ENCODE measurements at places on chromosomes 3 and 15.

DNA sequence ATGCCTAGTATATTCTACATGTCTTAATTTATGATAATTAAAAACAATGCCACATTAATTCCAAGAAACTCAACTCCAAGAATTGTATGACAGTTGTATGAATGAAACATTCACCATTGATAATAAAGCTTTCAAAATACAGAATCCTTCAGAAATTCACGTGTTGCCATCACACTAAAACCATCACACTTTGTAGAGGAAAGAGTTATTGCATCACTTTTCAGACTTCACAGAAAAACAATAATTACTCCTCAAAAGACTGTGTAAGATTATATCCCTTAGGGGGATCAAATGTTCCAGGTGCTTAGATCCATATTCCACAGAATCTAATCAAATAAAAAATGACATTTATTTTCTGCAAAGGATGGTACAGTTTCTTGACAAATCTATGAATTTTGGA lies 85.0 kb downstream of the OSBPL10 start:
- no peak for DNase-seq

DNA sequence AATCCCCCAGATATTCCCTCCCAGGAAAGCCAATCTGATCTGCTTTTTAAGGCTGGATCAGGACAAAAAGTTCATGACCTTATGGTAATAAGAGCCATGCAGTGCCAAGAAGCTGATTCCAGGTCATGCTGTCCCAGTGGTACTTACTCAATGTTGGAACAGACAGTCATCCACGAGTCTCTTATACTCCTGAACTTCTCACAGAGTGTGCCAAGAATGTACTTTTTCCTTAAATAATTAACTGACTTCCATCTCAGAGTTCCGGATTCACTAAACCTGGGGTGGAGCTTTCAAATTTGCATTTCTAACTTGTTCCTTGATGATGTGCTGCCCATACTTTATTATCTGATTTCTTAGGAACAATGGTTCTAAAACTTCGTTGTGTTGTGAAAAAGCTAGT lies 3.4 kb upstream of the P3H2 start:
- no peak for DNase-seq

DNA sequence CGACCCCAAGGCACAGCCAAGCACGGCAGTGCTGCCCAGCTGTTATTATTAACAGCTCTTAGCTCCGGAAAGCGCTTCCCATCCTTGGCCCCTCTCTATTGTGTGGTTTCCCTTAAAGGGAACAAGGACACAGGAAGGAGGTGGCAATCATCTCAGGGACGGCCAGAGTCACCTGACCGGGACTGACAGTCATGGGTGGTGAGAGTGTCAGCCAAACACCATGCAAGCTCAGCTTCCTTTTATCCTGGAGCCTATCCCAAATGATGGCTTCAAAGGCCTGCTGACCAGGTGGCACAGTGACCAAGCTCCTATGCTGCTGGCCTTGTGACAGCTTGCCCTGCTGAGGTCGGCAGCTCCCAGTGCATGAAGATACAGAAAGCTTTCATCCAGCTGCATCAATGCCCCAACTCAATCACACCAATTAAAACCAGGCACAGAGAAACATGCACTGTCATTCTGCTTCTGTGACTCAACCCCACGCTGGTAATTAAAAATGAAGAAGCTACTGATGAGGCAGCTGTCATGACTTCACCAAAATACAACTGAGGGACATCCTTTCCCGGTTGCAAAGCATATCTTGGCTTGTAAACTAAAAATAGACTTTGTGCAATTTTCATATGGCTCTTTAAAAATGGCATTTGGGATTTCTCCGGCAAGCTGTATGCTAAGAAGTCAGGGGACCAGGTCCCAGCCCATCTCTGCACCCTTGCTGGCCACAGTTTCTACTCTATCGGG lies 34.0 kb downstream of the PCSK6 start:
- no peak for DNase-seq

DNA sequence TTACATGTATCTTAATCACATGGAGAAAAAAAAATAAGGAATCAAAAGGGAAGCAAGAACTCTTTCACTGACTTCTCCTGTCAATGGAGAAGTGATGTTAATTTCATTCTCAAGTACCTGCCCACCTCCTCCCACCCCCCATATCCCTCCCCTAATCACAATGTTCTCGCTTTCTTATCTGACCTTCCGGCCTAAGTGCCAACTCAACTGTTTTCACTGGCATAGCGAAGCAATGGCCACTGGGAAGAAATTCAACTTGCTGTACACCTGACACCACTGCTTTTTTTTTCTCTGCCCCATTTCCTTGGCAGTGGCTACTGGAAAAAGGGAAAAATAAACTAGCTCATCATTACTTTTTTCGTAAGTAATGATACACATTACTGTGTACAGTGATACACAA lies 3.8 kb downstream of the SGO1 start:
- DNase-seq: no peak

- no peak for DNase-seq
Observed at GRCh38 chr3:122969585-122970469, 57.7 kb downstream of the SEMA5B start.

GRCh38 chr3:14976317-14976716 lies 28.9 kb downstream of the NR2C2 start:
- no peak for DNase-seq

- DNase-seq: no peak
Observed at GRCh38 chr15:33396475-33396874, 85.7 kb downstream of the RYR3 start.

DNA sequence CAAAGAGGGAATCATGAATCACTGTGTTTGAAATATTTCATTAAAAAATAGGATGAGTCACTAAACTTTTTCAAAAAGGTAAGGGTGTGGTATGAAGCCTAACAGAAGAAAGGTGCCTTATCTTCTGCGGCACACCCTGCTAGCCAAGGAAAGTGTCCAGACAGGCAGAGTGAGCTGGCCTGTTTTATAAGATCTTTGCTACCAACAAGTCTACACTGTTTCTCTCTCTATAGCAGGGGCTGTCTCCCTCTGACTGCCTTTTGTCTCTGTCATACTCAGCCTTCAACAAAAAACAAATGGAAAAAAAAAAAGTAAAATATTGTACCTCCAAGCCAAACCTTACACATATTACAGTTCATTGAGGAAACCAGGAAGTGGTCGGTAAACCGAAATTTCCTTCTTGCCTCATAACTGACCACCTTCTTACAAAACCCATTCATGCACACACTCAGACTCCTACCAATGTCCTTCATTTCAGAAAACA lies 9.1 kb downstream of the ZDHHC3 start:
- DNase-seq: no peak

GRCh38 chr3:106124818-106125217 lies 256.0 kb upstream of the CBLB start:
- no peak for DNase-seq

DNA sequence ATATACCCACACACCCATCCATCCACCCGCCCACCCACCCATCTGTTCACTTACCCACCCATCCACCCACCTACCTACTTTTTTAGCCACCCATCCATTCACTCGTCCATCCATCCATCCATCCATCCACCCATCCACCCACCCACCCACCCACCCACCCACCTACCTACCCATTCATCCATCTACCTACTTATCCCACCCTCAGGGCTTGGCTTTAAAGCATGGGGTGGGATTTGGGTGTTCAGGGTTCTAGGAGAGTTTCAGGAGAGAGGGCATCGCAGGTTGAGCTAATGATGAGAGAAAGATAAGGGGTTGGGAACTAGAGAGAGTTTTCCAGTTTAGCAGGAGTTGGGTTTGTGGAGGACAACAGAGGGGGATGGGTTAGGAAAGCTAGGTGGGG lies 9.7 kb downstream of the FBLN2 start:
- no peak for DNase-seq

All from stimulated activated CD4-positive, alpha-beta T cell treated with anti-CD3 and anti-CD28 coated beads, Interleukin-4, amount 100 ng/mL, for 24 hours (primary cell).